ENCODE measurements at places on chromosomes 13 and 19.

- DNase-seq, result no peak
These were observed 8.9 kb upstream of the TPP2 start for GRCh38 chr13:102587916-102588315.

- DNase-seq, result no peak
These were observed 10.8 kb downstream of the F2RL3 start for GRCh38 chr19:16899566-16900075.

DNA sequence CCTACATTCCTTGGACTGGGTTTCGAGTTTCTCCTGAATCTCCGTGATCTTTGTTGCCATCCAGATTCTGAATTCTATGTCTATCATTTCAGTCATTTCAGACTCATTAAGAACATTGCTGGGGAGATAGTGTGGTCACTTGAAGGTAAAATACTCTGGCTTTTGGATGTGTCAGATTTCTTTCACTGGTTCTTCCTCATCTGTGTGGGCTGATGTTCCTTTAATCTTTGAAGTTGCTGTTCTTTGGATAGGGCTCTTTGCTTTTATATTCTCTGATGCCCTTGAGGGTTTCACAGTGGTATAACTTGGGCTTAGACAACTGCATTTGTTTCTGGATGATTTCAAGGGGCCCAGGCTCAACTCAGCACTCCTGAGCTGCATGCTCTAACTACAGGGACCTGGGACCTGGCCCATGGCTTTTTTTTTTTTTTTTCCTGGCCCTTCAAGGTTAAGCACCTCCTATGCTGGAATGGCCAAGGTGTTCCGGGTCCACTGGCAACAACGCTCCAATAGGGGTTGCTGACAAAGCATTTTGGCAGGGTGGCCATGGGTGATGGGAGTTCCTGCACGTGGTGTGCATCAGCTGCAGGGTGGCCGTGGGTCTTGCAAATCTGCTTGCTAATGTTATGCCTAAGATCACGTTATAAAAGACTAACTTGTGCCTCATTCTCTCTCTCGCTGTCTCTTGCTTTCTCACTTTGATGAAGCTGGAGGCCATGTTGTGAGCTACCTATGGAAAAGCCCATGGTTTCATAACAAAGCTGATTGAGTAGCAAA is 5.9 kb upstream of the SIGLEC7 start:
- no peak for DNase-seq

- no peak for DNase-seq
These were observed 162.9 kb upstream of the NBEA start for GRCh38 chr13:34779171-34779570.

GRCh38 chr19:1527650-1528309 is 3.9 kb downstream of the PLK5 start:
- DNase-seq, result no peak

DNA sequence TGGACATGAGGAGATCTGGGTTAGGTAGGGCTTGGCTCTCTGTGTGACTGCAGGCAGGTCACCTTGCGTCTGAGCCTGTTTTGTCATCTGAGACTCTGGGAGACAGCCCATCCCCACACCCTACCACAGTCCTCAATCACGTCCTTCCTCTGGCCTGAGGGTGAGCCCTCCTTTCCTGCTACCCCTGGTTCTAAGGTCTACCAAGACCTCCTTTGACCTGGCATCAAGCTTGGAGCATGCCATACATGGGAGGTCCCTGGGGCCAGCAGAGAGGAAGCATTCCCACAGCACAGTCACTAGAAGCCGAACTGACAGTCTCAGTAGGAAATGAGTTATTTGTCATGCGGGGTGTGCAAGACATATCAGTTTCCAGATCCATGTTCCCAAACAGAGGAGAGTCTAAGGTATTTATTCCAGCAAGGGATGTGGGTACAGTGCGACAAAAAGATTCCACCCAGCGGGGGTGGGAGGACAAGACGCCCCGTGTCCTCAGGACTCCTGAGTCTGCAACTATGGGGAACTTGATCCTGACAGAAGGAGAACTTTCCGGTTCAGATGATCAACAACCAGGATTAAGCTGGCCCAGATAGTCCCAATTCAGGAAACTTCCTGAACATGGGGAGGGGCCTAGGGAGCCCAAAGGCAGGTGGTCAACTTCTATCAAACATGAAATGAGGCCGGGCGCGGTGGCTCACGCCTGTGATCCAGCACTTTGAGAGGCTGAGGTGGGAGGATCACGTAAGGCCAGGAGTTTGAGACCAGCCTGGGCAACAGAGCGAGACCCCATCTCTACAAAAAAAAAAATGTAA is 9.5 kb downstream of the ARRDC2 start:
- no peak for DNase-seq

- DNase-seq, result no peak
These were observed 609.5 kb downstream of the SLITRK1 start for GRCh38 chr13:83272652-83273240.

DNA sequence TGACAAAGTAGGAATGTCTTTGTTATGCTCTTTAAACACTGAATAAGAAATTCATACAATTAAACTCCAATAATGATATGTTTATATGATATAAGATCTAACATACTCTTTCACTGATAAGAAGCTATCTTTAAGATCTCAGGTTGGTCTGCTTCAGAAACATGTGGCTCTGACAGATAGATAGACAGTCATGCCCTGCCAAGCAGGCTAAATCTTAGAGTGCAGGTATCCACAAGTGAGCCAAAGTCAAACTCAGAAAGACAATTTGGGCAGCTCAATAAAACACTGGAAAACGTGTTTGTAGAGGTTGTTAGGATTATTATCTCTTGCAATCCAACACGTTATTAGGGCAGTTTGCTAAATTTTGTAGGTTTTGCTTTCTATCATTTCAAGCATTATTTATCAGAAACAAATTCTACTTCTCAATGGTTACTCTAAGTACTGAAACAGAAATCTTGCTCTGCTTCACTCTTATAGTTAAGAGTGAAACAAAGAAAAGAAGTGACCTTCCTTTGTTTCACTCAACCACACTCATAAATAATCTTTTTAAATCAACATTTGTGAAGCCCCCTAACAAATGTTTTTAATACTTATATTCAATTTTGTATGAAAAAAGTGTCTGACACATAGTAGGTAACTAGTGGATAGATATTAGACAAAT is 1255.6 kb downstream of the DIAPH3 start:
- no peak for DNase-seq

- DNase-seq, result no peak
These were observed 118.3 kb downstream of the LHFPL6 start for GRCh38 chr13:39484506-39485313.

GRCh38 chr13:63307228-63307627 is 1891.6 kb upstream of the PCDH20 start:
- DNase-seq, result no peak

DNA sequence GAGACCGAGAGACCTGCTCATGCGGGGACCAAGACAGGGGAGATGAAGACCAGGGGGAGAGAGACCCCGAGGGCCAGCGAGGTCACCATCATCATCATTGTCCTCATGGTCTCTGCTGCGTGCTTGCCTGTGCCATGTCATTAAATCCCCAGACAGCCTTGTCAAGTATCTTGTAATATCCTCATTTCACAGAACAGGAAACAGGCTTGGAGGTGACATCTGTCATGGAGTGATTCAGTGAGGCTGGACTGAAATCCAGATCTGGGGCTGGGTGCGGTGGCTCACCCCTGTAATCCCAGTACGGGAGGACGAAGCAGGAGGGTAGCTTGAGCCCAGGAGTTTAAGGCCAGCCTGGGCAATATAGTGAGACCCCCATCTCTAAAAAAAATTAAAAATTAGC is 5.9 kb upstream of the NANOS2 start:
- no peak for DNase-seq

- peak; percentile 51 for DNase-seq
These were observed 16.7 kb downstream of the TSKS start for GRCh38 chr19:49746206-49746958.

- DNase-seq, result no peak
These were observed 3.2 kb upstream of the TMEM190 start for GRCh38 chr19:55373306-55373992.

- no peak for DNase-seq
These were observed 4.5 kb upstream of the STK24 start for GRCh38 chr13:98581381-98581780.

- DNase-seq, result no peak
These were observed 1.4 kb downstream of the PARP4 start for GRCh38 chr13:24511019-24511815.

- no peak for DNase-seq
These were observed 41.7 kb downstream of the GGACT start for GRCh38 chr13:100546713-100547405.

DNA sequence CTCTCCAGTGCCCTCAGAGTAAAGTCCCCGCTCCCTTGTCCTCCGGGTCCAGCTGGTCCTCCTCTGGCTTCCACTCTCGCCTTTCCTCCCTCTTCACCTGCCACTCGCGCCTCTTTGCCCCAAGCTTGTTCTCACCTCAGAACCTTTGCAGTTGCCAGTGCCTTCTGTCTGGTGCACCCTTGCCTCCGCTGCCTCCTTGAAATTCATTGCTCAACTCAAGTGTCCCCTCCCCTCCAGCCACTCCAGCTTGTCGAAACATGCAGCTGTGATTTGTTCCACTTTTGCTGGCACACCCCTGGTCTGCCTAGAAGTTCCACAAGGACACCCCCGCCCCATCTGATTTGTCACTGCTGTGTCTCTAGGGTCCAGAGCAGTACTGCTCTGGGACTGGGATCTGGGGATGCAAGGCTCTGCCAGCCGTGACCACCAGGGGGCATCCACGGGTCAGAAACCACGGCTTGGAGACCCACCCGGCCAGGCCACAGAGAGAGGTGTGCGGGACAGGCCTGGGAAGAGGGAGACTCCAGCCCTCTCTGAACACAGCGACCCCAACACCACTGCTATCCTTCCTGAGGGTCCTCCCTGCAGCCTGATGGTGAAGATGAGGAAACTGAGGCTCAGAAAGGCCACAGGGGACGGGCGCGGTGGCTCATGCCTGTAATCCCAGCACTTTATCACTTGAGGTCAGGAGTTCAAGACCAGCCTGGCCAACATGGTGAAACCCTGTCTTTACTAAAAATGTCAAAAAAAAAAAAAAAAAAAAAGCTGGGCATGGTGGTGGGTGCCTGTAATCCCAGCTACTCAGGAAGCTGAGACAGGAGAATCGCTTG is 49.9 kb downstream of the AP1M1 start:
- DNase-seq, result peak; percentile 90

- DNase-seq, result peak; percentile 79
These were observed 7.3 kb downstream of the ELOF1 start for GRCh38 chr19:11551603-11552235.

- DNase-seq, result no peak
These were observed 1937.3 kb downstream of the OLFM4 start for GRCh38 chr13:54965881-54966280.

DNA sequence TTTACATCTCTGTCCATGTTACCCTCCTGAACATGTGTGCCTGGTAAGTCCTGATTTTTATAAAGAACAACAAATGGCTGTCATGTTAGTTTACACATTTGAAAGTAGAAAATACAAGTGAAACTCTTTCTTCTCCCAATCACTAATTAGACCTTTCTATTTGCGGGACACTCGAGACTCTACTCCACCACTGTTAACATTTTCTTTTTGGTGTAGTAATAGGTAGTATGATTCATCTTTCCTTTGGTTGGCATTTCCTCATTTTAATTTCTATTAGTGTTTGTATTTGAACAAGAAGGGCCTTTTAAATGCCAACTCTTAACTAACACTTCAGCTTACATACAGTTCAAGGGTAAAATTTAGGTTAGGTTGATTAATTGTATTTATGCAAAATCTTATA is 371.1 kb downstream of the PCDH9 start:
- no peak for DNase-seq

- no peak for DNase-seq
These were observed 20.6 kb downstream of the TUBGCP3 start for GRCh38 chr13:112567161-112567862.

GRCh38 chr19:23183251-23183650 is 66.4 kb downstream of the ZNF730 start:
- DNase-seq, result no peak

GRCh38 chr13:71860547-71861138 is 6.4 kb downstream of the DACH1 start:
- no peak for DNase-seq

GRCh38 chr13:97028441-97029299 is 34.4 kb upstream of the OXGR1 start:
- peak; percentile 35 for DNase-seq

GRCh38 chr13:42035905-42036521 is 12.4 kb upstream of the DGKH start:
- no peak for DNase-seq

DNA sequence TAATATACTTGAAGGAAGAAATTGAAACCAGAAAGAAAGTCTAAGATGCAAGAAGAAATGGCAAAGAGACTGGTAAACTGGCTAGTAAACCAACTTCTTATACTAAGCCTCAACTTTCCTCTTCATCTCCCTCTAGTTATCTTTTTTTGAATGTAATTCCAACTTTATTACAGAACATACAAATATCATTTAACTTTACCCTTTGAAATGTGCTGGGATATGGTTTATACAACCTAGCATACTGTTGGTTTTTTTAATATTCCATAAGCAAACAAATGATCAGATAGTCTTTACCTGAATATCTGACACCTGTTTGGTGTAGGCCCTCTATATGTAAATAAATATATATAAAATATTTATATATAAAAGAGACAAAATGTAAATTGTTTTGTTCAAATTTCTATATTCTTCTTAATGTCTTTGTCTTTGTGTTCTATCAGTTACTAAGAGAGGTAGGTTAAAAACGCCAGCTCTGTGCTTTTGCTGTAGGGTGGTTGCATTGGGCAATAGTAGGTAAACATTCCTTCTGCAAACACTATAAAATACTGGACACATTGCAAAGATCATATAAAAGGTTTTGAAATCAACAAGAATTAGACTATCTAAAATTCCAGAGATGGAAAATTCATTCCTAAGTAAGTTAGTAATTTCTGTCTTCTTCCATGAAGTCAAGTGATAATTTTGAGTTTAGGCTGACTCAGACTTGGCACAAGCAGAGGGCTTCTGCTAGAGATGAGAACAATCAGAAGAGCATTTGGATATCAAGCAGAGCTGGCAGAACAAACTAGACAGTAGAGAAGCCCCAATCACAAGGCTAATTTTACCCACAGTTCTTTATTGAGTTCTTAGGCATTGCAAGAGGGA is 383.3 kb downstream of the RFC3 start:
- DNase-seq, result no peak

DNA sequence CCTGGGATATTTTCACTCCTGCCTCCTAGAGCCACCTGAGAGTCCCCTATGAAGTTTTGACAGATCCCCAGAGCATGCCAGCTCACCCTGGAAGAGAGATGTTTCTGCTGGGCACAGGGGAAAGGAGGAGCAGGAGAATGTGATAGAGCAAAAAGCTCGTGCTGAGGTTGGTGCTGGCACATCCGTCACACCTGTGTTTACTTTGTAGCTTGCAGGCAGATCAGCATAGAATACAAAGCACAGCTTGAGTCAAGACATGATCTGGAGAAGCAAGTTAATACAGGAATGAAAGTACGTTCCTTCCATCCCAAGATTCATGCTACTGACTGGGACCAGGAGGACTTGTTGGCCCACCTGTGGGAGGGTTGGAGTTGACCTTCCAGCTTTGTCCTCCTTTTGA is 46.1 kb downstream of the HSPH1 start:
- no peak for DNase-seq

- no peak for DNase-seq
These were observed 7.5 kb downstream of the RINL start for GRCh38 chr19:38870612-38871011.
